ENCODE measurements at places on chromosomes 16 and 17.

DNA sequence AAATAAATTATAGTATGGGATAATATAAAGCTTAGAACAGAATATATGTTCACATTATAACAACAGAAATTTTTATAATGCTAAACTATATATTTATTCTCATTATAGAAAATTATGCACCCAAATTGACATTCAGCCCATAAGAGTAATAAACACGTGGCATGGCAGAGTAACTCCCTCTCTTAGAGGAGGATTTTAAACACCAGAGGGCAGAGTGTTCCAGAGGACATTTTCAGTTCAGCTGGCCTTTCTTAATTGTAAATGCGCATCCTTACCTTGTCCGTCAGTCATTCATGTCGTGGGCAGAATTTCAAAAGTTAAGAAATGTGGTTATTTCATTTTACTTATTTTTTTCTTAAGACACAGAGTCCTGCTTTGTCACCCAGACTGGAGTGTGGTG is 147.1 kb downstream of the TANC2 start:
- DNase-seq: no peak

GRCh38 chr17:58052945-58053715 is 30.1 kb upstream of the DYNLL2 start:
- no peak for DNase-seq

DNA sequence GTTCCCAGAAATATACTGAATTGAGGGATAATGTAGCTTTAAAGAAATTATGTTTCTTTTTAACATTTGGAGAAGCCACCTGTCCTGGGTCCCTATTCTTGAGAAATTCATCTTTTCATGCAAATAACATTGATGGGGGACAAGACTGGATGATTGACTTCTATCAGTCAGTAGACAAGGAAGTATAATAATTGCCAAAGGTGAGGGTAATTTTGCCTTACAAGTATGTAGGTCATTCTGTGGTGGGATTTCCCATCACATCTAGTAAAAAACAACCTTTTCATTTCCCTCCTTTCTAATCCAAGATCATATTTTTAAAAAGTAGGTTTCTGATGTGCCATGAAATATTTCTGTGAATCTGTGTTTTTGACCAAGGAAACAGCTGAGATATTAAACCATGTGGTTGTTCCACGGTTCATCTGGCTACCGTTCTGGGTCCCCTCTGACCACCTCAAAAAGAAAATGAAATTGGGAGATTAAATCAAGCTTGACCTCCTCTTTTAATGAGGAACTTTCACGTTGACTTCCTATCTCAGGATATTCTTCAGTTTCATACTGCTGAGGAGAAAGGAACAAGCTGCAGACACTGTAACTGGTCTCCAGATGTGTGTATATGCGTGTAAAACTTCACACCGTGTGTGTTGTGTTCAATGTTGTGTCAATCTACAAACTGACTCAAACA is 138.6 kb downstream of the MAP2K6 start:
- no peak for DNase-seq

DNA sequence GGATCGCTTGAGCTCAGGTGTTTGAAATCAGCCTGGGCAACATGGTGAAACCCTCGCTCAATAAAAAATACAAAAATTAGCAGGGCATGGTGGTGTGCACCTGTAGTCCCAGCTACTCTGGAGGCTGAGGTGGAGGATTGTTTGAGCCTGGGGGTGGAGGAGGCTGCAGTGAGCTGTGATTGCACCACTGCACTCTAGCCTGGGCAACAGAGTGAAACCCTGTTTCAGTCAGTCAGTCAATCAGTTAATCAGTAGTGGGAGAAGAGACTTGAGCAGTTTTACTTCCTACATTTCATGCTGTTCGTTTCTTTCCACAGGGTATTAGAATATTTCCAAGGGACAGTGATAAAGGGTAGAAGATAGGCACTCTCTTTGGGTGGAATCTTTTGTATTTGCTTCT is 8.8 kb downstream of the MAP3K3 start:
- DNase-seq: no peak

DNA sequence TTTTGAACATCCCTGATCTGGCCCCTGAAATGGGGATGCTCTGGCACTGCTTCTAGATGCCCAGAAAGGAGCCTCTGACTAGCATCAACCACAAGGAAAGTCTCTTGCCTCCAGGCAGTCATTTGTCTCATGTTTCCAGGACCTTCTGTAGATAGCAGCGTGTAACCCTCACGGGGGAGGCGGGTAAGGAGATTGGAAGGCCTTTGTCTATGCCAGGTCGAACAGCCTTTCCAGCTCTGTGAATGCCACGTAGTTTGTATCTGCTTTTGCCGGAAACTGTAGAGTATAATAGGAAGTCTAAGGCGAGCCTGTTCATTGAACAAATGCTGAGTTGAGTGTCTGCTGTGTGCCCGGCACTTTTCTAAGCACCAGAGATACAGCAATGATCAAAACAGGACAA is 43.9 kb upstream of the AQP8 start:
- DNase-seq: no peak

GRCh38 chr17:32980230-32980629 is 11.4 kb upstream of the SPACA3 start:
- no peak for DNase-seq

GRCh38 chr17:77691216-77692085 is 267.1 kb upstream of the TNRC6C start:
- DNase-seq: no peak

DNA sequence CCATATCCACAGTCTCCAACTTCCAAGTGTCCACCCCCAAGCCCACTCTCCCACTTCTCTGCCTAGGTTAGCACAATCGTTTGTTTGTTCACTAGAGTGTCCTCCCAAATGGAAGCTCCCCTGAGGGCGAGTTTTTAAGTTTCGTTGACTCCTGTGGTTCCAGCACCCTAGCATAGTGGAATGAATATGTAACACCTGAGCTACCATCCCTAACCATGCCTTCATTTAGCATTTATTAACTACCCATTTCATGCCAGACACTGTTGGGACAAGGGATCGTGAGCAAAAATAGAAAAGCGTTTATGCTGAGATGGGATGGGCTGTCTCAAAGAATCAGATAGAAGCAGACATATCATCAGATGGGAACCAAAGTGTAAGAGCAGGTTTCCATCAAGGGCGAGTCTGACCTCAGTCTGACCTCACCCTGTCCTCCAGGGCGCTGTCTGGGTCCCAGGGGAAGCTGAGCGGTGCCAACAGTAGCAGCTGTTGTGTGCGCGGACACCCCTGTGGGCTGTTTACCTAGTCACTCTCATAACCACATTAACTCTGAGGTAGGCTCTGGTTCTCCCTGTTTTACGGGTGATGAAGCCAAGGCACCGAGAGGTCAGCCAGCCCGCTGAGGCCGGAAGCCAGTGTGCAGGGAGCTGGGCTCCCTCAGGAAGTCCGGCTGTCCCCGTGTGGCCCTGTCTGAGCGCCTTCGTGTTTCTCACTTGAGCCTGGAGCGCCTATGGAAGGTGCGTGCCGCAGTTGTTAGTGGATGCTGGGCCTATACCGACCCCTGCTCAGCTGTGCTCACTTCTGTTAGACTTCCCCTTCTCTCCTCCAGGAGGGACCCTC is 6.2 kb downstream of the CNP start:
- no peak for DNase-seq

DNA sequence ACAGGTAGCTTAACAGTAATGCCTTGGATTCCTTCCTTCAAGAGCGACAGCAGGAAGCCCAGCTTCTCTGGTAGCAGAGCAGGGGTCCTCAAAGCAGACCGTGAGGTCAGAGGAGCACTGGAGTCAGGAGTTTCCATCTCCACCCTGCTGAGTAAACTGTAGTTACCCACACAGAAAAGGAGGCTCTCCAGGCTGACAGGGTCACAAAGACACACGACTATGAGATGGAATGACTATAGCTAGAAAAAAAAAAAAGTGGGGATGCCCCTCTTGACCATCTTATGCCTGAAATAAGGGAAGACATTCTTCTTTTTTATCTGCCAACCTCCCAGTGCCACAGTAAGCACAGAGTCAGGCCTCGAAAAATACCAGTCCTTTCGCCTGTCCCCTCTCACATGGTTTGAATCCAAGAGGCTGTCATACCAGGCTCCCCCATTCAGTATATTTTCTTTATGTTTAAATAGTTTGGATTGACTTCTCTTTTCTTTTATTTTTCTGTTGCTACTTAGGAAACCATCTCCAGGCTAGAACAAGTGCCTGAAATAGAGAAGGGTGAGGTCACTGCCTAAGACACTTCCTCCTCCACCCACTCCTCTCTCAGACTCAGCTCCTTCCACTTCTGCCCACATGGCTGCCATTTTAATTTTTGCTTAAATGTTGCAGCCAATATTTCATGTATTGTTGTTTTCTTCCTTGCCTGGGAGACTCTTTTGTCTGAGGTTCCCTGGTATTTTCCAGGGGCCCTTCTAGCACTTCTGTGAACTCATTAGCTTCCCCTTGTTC is 707.4 kb downstream of the MAF start:
- DNase-seq: peak; percentile 34

- DNase-seq: no peak
These were observed 712 bp upstream of the SPECC1 start for GRCh38 chr17:20008242-20009051.

DNA sequence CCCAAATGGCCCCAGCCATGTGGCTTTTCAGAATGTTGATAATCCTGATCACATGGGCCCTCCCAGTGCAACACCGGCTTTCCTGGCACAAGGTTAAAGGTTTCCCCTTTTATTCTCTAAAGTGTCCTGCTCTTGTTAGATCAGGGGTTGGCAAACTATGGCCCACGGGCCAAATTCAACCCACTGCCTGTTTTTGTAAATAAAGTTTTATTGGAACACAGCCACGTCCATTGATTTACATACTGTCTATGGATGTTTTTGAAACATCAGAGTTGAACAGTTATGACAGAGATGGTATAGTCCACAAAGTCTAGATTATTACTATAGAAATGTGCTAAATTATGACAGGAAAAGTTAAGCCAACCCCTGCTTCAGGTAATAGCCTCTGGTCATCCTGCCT is 157.3 kb downstream of the ZFHX3 start:
- DNase-seq: no peak

GRCh38 chr17:77304051-77304745 is 163.4 kb downstream of the SEC14L1 start:
- no peak for DNase-seq

DNA sequence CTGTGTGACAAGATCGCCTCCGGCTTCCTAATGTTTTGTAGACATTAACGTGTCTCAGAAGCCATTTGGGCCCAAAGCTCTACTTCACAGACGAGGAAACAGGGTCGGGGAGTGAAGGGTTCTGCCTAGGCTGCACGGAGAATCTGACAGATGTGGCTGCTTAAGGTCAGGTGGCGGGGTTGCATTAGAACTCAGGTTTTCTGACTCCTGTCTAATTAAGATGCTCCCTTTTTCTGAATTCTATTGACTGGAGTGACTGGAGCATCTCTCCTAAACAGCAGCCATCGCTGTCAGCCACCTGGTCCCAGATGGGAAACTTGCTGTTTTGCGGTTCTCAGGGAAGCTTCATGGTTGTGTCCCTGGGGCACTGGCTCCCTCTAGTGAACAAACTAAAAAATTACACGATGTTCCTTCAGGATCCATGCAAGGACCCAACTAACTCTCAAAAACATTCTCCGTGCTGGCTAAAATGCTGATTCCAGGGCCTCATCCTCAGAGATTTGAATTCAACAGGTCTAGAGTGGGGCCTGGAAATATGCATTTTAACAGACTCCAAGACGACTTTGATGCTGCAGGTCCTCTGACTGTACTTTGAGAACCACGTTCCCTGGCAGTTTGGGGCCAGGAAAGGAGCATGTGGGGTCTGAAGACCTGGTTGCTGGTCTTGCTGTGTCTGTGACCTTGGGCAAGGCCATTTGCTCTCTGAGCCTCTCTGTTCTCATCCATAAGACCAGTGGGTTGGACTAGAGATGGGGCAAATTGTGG is 117.4 kb downstream of the IRF8 start:
- DNase-seq: peak; percentile 56

GRCh38 chr16:11067697-11068141 is 123.4 kb downstream of the CLEC16A start:
- no peak for DNase-seq

DNA sequence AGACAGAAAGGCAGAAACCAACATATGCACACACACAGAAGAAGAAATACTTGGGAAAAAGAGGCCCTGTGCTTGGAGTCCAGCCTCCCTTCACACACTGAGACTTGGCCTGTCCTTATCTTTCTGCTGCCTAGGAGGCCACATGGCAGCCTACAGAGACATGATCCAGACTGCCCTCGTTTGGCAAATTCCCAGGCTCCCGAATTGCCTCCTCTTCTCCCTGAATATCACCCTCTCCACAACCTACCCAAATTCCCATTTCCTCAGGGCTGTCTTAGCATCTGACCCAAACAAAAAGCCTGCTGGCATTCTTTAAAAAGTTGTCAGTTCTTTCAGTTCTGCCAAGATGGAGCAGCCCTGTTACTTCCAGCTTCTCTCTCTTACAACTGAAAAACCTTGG is 59.8 kb downstream of the DNAH17 start:
- no peak for DNase-seq

GRCh38 chr17:10499950-10500349 is 18.4 kb downstream of the MYH1 start:
- DNase-seq: no peak

GRCh38 chr17:36204724-36205500 is 6.0 kb upstream of the CCL4L2 start:
- no peak for DNase-seq

- DNase-seq: no peak
These were observed 31.9 kb downstream of the CACNG1 start for GRCh38 chr17:67076290-67076689.

DNA sequence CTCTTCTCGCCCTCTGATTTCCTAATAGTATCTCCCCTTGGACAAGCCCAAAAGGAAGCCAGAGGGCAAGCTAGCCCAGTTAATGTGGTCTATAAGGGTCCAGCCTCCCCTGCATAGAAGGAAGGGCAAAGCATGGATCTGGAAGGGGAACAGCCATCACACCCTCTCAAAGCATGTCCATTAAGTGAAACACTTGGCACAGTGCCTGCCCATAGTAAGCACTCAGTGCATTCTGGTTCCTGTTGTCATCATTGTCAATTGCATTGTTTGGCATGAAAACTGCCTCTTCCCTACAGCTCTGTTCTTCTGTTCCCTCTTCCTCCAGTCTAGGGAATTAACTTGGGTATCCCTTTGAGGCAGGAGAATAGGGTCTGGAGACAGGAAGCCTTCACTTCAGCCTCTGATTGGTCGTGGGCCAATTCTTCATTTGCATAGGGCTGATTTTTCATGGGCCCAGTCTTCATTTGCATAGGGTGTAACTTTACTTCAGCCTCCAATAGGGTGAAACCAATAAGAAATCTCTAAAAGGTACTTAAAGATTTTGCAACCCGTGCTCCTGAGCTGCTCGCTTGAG is 81.4 kb downstream of the C17orf67 start:
- DNase-seq: no peak

- no peak for DNase-seq
These were observed 98.7 kb upstream of the CCL2 start for GRCh38 chr17:34156401-34156740.

GRCh38 chr17:9818760-9819159 is 3.1 kb downstream of the GSG1L2 start:
- no peak for DNase-seq
